ENCODE measurements at places on chromosomes 2 and 18. TPM values are rescaled to one million over a fixed set of nuclear protein-coding genes. Genes with fewer than 3 reads are reported as not detected.

KCNJ13 gene
- total RNA-seq, result not detected

AMER3 gene
- not detected for total RNA-seq

MAP3K19 gene
- not detected for total RNA-seq

CXCR2 gene
- not detected for total RNA-seq

HOXD1 gene
- total RNA-seq, result 16.6 TPM

FKBP1B gene
- 10.1 TPM for total RNA-seq

IL36RN gene
- total RNA-seq, result not detected

METTL8 gene
- 34.5 TPM for total RNA-seq

DRC1 gene
- total RNA-seq, result 0.33 TPM

DNER gene
- 0.67 TPM for total RNA-seq

HOXD4 gene
- 9.4 TPM for total RNA-seq

RNU2-63P gene
- total RNA-seq, result not detected

KCNS3 gene
- total RNA-seq, result 0.65 TPM

TDRD15 gene
- total RNA-seq, result not detected

MAPK4 gene
- total RNA-seq, result not detected

PKP4 gene
- total RNA-seq, result 58.8 TPM

ARHGAP28 gene
- 25.6 TPM for total RNA-seq

STPG4 gene
- 0.29 TPM for total RNA-seq

CNTNAP5 gene
- total RNA-seq, result not detected

TGFBRAP1 gene
- 54.4 TPM for total RNA-seq

CD28 gene
- under 0.01 TPM for total RNA-seq

MC4R gene
- not detected for total RNA-seq

COL4A4 gene
- total RNA-seq, result under 0.01 TPM

TANC1 gene
- 98.1 TPM for total RNA-seq

MEP1B gene
- not detected for total RNA-seq

KLHL29 gene
- total RNA-seq, result 8.2 TPM

EFR3B gene
- 0.67 TPM for total RNA-seq

EGR4 gene
- not detected for total RNA-seq

TBR1 gene
- 0.10 TPM for total RNA-seq

SNORC gene
- 0.65 TPM for total RNA-seq

VWC2L gene
- not detected for total RNA-seq

MAB21L4 gene
- not detected for total RNA-seq

NT5DC4 gene
- not detected for total RNA-seq

DYNC1I2 gene
- total RNA-seq, result 159 TPM

CIDEA gene
- total RNA-seq, result 6.4 TPM

CERKL gene
- total RNA-seq, result not detected

ARHGEF4 gene
- total RNA-seq, result under 0.01 TPM

MTCL1 gene
- total RNA-seq, result 22.2 TPM

ACAA2 gene
- total RNA-seq, result 36.5 TPM

TLX2 gene
- total RNA-seq, result not detected

CD8A gene
- total RNA-seq, result not detected

SLC38A11 gene
- not detected for total RNA-seq

NOL4 gene
- 0.29 TPM for total RNA-seq

PCARE gene
- not detected for total RNA-seq

CRYGD gene
- not detected for total RNA-seq

UGT1A4 gene
- total RNA-seq, result not detected

ATL2 gene
- total RNA-seq, result 63.2 TPM

CPLX4 gene
- total RNA-seq, result not detected

All from vein endothelial cell (primary cell).